GM23248 (cell line): ENCODE measurements at places on chromosomes 12 and 14. TPM values are rescaled to one million over a fixed set of nuclear protein-coding genes. Genes with fewer than 3 reads are reported as not detected.

Gene BCL7A
- total RNA-seq, result 3.4 and 4.2 TPM in 2 replicates

Gene SUOX
- total RNA-seq, result 10.2 and 19.1 TPM in 2 replicates

Gene OTX2
- total RNA-seq, result not detected in 2 replicates

Gene NPFF
- total RNA-seq, result not detected in 2 replicates

Gene STYK1
- total RNA-seq, result 1.1 TPM in 1 of 2 replicates, not detected in the other

- DNase-seq, result no peak
Observed at GRCh38 chr14:97539411-97539795, 742.2 kb downstream of the VRK1 start.

DNA sequence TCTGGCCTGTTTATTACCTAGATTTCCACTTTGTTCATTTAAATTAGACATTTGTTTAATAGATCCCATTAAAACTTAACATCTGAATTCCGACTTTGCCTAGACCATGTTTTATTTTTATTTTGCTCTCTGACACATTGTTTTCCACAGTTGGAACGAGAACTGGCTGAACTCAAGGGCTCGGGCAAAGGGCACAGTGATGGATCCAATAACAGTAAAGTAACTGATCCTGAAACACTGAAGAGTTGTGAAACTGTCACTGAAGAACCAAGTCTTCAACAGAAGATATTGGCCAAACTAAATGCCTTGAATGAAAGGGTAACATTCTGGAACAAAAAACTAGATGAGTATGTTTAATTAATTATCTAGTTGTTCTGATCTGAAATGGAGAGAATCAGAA lies 39.7 kb downstream of the LRRC9 start:
- DNase-seq, result no peak

GRCh38 chr12:98417266-98417665 lies 98.1 kb upstream of the TMPO start:
- peak; percentile 38 for DNase-seq

- DNase-seq, result no peak
Observed at GRCh38 chr14:36513451-36514277, 6.4 kb downstream of the NKX2-1 start.

GRCh38 chr12:2891240-2892053 lies 756 bp downstream of the TULP3 start:
- peak; percentile 84 for DNase-seq
